ENCODE measurements at places on chromosomes 4 and X.

DNA sequence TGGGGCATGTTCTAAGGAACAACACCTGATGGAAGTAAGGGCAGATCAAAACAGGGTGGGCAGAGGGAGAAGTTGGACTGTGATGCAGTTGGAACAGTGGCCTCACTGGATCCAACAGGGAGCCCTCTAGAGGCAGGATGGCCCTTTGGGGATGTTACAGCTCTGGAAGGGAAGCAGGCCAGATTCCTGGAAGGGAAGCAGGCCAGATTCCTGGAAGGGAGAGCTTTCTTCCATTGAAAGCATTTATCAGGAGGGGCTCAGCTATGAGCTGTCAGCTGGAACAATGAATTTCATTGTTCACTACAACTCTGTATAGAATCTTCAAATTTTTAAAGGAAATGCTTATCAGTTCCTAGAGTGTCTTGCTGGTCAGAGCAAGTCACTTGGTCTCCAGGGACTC is 17.7 kb downstream of the IL15 start:
- no peak for DNase-seq

- DNase-seq = no peak
Measured at GRCh38 chrX:33357606-33358005, 146.3 kb upstream of the DMD start.

- DNase-seq = no peak
Measured at GRCh38 chr4:185215261-185215660, 5.9 kb downstream of the SNX25 start.

DNA sequence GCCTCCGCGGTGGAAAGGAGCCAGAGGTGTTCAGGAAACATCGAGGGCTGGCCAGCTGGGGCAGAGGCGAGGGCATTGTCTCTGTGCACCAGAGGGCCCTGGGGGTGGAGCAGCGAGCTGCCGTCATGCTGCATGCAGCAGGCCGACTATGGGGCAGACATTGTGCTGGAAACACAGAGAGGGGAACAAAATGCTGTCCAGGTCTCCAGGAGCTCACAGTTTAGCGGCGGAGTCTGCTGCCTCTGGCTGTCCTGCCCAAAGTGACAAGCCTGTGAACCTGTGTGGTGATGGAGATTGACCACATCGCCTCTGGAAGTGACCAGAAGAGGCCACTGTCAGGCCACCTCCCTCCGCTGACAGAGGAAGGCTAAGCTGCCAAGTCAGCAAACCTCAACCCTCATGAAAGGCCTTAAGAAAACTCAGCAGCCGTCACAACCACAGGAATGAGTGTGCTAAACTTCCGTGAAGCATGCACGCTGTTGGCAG is 20.1 kb upstream of the SASH3 start:
- peak; percentile 79 for DNase-seq

GRCh38 chr4:1058198-1058996 is 47.0 kb downstream of the FGFRL1 start:
- no peak for DNase-seq

- no peak for DNase-seq
Measured at GRCh38 chr4:63528256-63528991, 880.8 kb downstream of the TECRL start.

DNA sequence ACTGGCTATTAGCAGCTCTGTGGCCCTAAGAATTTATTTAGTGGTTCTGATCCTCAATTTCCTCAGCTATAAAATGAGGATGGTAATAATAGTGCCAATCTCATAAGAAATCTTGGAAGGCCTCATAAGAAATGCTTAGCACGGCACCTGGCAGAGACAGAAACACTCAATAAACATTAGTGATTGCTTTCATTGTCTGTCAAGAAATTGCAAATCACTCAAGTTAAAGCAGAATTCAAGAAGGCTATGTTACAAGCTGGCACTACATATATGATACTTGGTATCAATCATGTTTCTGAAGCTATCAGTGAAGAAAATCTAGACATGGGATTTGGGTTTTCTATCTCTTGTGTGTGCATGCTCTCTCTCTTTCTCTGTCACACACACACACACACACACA is 267.7 kb upstream of the KCNIP4 start:
- no peak for DNase-seq

- no peak for DNase-seq
Measured at GRCh38 chrX:73812256-73812655, 249.3 kb downstream of the CHIC1 start.

- DNase-seq = no peak
Measured at GRCh38 chrX:136714626-136715599, 65.8 kb downstream of the ARHGEF6 start.

- no peak for DNase-seq
Measured at GRCh38 chr4:110619463-110620247, 3.2 kb downstream of the PITX2 start.

GRCh38 chrX:41491267-41492004 is 44.3 kb downstream of the NYX start:
- DNase-seq = no peak

All from activated CD4-positive, alpha-beta T cell treated with anti-CD3 and anti-CD28 coated beads, Interleukin-2, amount 50 U/mL, for 16 hours (primary cell).